Foreskin melanocyte (primary cell): ENCODE measurements at places on chromosomes 5 and 9.
A peak's percentile ranks its signal among the peaks of the same experiment; 100 is the strongest.

GRCh38 chr5:129474544-129474943, 14.4 kb downstream of the ADAMTS19 start:
- DNase-seq: peak; percentile 85

DNA sequence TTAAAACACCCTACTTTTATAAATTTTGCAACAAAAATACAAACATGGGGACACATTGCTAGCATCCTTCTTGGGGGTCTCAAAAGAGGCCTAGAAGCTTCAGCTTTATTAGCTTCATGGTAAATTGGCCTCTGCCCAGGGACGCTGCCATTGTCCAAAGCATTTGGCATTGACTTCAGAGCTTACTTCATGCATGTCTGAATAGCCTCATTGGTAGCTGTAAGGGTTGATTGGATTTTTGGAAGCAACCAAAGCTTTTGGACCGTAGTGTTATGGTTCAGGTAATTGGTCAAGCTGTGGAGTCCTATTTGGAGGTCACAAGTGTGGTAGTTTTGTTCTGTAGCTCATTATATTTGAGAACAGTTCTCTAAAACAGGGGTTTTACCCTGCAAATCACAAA, 411.7 kb upstream of the SLC24A2 start:
- no peak for DNase-seq

- no peak for DNase-seq
Observed at GRCh38 chr9:26457151-26457550, 435.5 kb downstream of the CAAP1 start.

DNA sequence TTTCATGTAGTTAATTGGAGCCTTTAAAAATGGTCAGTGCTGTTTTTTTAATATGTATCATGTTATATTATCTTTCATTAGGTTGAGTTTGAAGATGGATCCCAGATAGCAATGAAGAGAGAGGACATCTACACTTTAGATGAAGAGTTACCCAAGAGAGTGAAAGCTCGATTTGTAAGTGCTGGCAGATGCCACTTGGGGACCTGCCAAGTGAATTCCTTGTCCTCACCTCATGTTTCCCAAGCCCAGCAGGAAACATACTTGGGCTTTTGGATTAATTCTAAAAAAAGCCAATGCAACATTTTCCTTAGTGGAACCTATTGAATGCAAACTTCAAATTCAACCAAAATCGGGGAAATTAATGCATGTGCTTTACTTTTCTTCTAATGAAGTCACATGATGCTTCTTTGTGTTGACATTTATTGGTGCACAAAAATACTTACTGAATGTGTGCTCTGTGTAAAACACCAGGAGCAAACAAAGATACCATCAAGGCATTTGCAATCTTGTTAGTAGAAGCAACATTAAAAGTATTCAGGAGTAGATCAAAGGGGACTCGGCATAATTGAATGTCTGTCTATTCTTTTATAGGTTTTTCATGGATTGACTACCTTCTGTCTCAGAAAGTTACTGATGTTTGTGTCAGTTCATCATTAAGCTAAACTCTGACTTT, 412.1 kb downstream of the KDM4C start:
- no peak for DNase-seq

DNA sequence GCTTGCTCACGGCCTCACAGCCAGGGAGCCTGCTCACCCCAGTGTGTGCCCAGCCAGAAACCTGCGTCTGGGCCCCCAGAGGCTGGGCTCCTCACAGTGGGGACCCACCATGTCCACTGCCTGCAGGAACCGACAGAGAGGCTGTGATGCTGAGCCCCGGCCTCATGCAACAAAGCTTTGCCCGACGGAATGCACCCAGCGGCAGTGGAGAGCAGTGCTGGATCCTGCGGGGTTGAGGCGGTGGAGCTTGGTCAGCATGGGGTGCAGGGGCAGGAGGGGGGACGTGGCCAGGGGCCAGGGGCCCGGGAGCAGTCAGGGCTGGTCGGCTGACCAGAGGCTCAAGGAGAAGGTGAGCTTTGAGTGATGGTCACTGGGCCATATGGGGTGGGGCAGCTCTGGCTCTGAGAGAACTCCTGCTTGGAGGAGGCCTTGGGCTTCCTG, 7.7 kb upstream of the CEP72 start:
- no peak for DNase-seq

- no peak for DNase-seq
Observed at GRCh38 chr9:76628155-76628554, 136.1 kb upstream of the PCA3 start.

GRCh38 chr5:132872788-132873118, 715 bp upstream of the LEAP2 start:
- DNase-seq: no peak

GRCh38 chr5:66440202-66440680, 156.0 kb upstream of the MAST4 start:
- peak; percentile 92 for DNase-seq

GRCh38 chr5:129341306-129341705, 118.8 kb upstream of the ADAMTS19 start:
- no peak for DNase-seq

DNA sequence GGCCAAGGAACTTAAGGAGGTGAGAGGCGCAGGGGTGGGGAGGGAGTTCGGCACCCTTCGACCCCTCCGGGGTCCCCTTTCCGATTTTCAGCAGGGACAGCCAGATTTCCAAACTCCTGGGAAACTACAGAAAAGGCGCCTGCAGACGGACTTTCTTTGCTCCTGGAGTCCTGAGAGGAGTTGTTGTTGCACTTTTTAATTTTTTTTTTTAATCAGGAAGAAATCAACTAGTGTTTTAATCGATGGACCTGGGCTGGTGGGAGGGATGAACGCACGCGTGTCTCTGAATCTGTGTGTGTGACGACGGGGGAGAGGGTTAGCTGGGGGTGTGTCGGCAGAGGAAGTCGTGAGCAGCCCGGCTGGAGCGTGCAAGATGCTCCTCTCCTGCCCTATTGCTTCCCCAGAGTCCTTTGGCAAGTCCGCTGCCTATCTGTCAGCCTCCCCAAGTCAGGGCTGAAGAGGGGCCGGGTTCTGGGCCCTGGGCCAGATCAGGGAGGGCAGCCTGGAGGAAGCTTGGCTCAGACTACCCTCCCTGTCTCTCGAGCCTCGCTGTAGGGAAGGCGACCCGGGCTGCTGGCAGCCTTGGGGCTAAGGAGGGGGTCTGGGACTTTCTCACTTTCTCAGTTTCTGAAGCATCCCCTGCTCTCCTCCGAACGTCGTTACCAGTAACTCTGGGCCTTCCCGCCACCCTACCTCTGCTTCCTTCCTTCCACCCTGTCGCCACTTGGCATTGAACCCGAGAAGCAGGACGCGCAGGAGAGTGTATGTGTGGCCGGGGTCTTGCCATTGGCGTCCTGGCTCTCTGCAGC, 731 bp downstream of the PRR16 start:
- no peak for DNase-seq

- DNase-seq: peak; percentile 45
Observed at GRCh38 chr9:136928591-136928990, 15.9 kb downstream of the FBXW5 start.

GRCh38 chr9:75870450-75870849, 20.0 kb upstream of the PCSK5 start:
- no peak for DNase-seq

GRCh38 chr5:150918613-150919012, 13.8 kb upstream of the ZNF300 start:
- no peak for DNase-seq

DNA sequence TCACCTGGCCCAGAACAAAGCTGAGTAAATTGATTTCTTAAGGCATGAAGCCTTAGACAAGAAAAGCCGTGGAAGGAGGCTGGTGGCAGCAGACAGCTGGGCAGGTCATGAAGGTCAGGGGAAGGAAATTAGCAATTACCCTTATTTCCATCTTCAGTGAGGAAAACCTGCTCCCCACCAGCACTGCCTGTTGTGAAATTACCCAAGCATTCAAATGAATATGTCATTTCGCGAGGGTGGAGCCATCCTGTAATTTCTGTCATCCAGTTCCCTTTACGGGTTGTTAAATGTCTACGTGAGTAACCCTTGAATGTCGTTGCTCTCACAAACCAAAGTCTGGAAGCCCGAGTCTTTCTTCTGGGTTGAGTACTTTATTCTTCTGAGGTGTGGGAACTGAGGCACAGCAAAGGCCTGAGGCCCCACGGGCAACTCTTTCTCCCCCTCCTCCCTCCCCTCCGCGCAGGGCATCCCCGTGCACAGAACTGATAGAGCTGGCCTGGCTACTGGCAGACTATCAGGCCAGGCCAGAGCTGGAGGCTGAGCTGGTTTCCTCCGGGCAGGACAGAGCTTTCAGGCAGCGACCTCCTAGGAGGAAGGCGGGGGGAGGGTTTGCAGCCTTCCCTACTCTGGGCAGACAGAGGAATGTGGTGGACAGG, 22.0 kb upstream of the AK3 start:
- no peak for DNase-seq

GRCh38 chr9:128309551-128309950, 12.7 kb downstream of the TRUB2 start:
- DNase-seq: no peak

- no peak for DNase-seq
Observed at GRCh38 chr5:153222936-153223335, 267.5 kb upstream of the GRIA1 start.

DNA sequence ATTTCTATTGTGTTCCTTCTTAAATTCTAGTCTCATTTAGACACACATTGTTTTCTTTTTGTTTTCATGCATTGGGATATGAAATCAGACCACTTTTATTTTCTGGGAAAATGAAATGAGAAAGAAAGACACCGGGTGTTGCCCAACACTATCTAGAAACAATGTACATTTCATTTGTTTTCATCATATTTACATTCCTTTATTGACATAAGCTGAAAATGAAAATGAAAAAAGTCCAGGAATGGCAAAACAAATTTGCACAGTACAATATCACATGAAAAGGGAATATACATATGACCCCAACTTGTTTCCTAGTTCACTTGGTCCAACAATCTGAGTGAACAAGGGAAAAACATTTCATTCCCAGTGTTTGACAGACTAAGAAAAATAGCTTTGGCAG, 20.7 kb downstream of the IFNE start:
- no peak for DNase-seq

DNA sequence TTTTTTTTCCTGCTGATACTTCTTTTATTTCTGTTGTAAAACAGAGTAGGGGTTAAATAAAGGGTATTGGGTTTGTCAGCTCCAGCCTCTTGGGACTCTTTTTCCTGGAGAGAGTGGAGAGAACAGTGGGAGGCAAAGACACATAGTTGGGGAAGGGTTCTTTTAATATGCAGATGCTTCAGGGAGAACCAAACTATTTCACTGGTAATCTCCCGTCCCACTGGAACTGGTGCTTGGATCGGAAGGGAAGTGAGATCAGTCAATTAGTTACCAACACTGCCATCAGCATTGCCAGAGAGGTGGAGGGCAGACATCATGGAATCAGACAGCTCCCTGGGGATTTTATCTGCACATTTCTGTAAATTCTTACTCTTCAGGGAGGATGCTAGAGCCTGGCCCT, 47.6 kb upstream of the ELOVL7 start:
- DNase-seq: no peak

DNA sequence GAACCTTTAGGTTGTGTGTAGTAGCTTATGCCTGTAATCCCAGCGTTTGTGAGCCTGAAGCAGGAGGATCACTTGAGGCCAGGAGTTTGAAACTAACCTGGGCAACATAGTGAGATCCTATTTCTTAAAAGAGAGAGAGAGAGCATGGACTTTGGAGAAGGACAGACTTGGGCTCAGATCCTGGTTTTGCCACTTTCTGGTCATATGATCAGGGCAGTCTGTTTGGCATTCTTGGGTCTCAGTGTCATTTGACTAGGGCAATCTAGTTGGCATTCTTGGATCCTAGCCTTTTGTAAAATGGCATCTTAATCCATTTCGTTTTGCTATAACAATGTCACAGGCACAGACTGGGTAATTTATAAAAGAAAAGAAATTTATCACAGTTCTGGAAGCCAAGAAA, 28.4 kb downstream of the RCL1 start:
- no peak for DNase-seq

DNA sequence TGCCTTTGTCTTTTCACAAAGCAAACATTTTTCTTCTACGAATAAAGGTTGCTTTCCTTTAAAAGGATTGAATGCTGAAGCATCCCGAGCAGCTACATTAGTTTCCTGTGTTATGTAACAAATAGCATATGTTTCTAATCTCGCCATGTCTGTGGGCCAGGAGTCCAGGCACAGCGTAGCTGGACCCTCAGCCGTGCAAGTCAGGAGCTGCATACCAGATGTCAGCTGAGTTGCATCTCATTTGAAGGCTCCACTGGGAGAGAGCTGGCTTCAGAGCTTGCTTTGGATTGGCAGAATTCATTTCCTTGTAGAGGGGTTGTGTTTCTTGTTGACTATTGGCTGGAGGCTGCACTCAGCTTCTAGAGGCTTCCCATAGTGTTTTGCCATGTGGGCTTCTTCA, 16.0 kb upstream of the GOLPH3 start:
- no peak for DNase-seq

DNA sequence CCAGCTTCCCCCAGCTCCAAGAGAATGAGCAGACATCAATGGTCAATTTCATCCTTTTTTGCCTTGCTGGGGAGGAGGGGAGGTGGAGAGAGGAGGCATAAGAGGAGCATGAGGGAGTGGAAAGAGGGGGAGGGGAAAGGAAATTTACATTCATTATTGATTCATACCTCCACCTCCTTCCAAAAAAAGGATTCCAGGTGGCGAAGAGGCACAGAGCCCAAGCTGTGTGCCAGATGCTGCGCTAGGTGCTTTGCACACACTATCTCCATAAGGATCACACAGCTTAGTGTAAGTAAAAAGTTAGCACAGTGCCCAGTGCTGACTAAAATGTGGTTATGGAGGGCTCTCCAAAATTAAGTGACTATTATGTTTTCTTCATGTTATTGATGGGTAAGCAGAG, 11.0 kb downstream of the ASTN2 start:
- no peak for DNase-seq

DNA sequence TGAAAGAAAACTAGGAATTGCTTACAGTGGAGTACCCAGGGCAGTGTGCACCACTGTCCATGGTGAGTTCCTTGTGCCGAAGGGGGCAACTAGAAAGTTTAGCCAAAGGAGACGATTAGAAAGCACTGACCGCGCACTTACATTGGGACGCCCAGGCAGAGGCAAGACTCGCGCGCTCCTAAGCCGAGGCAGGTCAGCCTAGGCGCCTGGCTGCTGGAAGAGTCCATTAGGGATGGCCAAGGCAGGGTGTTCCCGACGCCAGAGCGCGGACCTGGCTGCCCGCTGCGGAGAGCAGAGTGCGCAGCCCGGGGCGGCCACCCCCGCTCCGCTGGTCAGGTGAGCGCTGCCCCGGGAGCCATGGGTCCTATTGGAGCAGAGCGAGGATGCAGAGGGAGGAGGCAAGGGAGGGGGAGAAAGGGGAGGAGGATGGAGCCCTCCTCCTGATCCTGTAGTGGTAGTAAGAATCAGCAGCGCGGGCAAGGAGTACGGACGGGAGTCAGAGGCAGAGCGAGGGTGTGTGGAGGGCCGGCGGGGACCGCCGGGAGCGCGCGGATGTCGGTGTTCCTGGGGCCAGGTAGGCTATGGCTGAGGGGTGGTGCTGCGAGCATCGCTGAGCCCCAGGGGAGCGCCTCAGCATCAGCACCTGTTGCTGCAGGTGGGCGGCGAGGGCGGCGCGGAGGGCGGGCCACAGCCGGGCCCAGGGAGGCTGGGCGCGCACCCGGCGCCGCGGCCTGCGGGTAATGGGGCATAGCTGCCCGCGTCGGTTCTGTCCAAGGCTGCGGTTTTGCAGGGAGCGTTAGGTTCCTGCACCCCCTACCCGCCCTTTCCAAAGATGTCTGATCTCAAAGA, at the start of gene ADGRV1:
Gene ADGRV1 (plus strand): TSS at position 454 of the 849 bp plus-strand sequence. CDS start 99 bp downstream, at position 553.
- DNase-seq: peak; percentile 11

- DNase-seq: no peak
Observed at GRCh38 chr5:84362061-84362720, 22.5 kb downstream of the EDIL3 start.

GRCh38 chr5:126280846-126281245, 142.4 kb upstream of the GRAMD2B start:
- no peak for DNase-seq
